ENCODE measurements at places on chromosomes 2 and 18.

DNA sequence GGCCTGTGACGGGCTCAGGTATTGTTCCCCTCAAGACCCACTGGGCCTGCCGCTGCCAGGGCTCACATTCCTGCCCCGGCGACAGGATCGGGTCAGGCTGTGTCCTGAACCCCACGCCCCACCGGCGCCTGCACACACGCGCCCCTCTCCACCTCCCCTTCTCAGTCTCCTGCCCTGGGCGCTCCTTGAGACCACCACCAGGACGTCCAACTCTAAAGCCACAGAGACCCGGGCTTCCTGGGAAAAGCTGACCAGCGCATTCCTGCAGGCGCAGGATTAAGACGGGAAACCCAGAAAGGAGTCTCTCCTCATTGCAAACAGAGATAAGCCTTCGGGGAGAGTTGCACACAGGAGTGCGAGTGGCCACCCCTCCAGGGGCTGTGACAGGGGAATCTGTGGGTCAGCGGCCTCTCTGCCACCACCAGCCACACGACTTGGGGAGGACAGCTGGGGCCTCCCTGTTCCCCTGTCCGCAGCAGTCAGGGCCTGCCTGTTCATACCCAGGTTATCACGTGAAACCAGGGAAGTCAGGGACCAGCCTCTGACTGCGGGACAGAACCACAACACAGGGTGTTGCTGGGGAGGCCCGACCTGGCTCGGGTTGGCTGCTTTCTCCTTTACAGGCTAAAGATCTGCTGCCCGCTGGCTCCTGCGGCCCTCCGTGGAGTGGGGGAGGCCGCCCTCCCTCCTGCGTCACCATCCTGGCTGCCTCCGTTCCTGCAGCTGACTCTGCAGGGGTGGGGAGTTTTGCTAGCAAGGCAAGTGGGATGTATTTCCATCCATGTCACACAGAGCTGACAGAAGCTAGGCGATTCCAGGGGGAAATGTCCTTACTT, 88.8 kb downstream of the ZCCHC2 start:
- DNase-seq, result peak; percentile 79

- peak; percentile 46 for DNase-seq
These were observed 31.1 kb upstream of the GMCL1 start for GRCh38 chr2:69798290-69798908.

- no peak for DNase-seq
These were observed 47.0 kb downstream of the EVA1A start for GRCh38 chr2:75513616-75514170.

GRCh38 chr18:23126376-23127056, 8.8 kb upstream of the CABLES1 start:
- DNase-seq, result no peak

DNA sequence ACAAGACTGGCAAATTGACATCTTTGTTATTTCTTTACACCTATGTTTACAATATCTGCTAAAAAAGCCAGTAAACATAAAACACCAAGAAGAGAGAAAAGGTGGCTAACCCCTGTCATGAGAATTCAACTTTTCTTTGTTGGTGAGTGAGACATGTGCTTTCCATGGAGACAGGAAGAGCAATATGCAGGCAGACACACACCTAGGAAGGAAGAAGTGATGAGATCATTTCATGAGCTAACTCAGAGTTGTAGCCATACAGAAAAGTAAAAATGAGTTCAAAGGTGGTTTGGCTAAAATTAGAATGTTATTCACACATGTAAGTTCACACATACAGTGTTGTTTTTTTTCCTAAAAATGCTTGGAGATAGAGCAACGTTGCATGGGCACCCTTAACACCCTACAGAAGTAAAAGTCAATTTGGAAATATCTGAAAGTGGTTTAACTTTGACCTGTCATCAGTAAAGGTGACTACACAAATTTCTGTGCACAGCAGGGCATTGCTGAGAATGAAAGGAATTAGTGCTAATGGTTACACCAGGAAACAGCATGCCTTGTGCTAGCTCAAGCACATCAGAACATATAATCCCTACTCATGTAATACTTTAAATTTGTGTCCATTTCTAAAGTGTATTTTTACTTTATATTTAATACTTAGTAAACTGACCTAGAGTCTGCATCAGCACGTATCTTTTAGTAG, 557.6 kb downstream of the CBLN2 start:
- no peak for DNase-seq

DNA sequence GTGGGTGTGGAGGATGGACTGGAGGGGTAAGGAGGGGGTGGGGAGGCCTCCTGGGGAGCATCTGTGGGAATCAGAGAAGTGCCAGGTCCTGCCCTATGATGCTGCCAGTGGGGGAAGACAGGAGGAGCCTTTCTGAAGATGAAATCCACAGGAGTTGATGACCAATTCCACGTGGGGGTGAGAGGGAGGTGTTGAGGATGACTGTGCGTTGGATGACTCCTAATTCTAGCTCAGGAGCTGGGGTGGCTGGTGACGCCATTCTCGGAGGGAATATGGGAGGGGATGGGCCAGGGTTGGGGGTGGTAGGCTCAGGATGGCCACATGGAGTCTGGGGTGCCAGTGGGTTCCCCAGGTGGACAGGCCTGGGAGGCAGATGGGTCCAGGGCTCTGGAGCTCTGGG, 32.3 kb downstream of the EMX1 start:
- DNase-seq, result no peak

- DNase-seq, result no peak
These were observed 22.7 kb downstream of the MTHFD2 start for GRCh38 chr2:74221091-74221490.

DNA sequence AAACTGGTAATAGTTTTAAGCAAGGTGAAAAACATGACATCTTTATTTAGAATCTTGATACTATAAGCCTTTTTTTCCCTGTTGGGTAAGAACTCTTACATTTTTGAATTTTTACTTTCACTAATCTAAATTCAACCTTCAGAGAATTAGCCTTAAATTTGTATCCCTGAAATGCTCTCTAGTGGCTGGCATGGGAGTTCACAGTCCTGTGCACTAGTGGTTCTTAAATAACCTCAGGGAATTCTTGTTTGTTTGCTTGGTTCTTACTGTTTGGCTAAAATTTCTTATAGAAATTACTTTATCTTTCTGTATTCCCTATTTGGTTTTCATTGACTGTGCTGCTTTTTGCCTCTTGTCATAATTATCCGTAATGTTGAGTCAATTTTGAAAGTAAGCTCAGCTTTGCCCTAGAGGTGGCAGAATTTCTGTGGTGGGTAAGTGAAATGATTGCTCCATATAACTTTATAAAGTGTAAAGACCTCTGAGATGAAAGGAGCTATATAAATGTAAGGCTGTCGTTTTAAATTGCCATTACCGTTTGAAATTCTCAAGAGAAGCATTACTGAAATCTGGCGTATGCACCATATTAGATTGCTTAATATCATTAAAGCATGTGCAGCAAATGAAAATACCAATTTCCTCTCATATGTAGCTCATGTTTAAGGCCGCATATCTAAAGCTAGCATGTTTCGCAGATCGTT, 391.3 kb upstream of the FIGN start:
- no peak for DNase-seq

DNA sequence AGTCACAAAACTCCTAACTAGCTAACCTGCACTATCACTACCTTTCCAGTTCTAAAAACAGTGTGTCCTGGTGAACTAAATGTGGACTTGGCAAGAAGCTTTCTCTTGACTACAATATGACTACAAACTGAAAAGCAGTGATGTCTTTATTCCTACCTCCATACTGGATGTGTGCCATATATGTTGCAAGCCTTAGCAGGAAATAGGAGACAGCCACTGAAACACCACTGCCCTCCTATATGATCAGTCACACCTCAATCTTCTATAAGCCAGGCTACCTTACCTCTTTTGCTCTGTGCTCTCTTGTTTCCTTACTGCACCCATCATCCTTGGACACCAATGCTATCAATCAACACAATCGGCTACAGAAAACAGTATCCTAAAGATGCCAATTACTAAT, 34.1 kb downstream of the SS18 start:
- DNase-seq, result no peak

GRCh38 chr2:197576631-197577030, 60.8 kb downstream of the MOB4 start:
- DNase-seq, result no peak

- peak; percentile 72 for DNase-seq
These were observed 1.1 kb upstream of the TMEFF2 start for GRCh38 chr2:192195548-192196418.

GRCh38 chr2:67075530-67076238, 321.4 kb upstream of the ETAA1 start:
- no peak for DNase-seq

DNA sequence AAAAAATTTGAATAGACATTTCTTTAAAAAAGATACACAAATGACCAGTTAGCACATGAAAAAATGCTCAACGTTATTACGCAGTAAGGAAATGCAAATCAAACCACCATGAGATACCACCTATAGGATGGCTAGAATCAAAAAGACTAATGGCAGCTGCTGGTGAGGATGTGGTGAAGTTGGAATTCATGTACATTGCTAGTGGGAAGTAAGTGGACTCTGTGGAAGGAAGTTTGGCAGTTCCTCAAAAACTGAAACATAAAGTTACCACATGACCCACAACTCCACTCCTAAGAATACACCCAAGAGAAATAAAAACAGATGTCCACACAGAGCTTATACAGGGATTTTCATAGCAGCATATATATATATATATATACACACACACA, 51.2 kb downstream of the MBP start:
- no peak for DNase-seq

- no peak for DNase-seq
These were observed 43.5 kb downstream of the ATP8B1 start for GRCh38 chr18:57759650-57760049.

- DNase-seq, result no peak
These were observed 130.8 kb downstream of the CACNB4 start for GRCh38 chr2:151967829-151968722.

DNA sequence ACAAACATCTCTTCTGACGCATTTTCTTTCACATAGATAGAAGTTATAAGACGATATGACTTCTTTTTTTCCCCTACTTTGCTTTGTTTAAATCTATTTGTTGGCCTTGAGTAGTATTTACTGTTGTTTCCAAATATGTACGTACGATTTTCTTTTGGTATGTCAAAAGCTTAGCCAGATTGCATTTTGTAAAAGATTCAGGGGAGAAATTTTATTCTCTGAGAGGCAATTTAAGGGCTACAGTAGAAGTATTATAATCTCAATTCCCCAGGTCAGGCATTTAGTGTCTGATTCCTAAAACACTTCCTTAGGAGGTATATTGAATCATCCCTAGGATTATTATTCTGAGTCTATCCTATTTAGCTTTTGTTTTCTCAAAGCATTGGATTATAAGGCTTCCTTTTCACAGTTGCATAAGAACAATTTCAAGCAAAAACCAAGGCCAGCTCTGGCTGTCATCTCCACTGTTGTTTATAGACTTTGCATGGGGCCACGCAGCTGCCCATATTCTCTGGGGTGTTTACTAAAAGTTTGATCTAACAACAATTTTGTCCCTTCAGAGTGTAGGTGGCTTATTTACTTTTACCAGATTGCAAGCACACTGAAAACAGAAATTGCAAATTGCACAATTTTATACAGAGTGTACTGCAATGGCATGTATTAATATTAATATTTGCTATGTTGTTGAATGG, 33.6 kb upstream of the GCG start:
- no peak for DNase-seq
